ENCODE measurements at places on chromosomes 4 and X. TPM values are rescaled to one million over a fixed set of nuclear protein-coding genes. Genes with fewer than 3 reads are reported as not detected.

The FRG2 gene
- not detected for total RNA-seq

The SHOX gene
- 0.16 TPM for total RNA-seq

The BEND4 gene
- total RNA-seq: not detected

The CCDC110 gene
- 1.5 TPM for total RNA-seq

The FAAH2 gene
- 15.8 TPM for total RNA-seq

The CDKL2 gene
- 2.0 TPM for total RNA-seq

The MAGED4 gene
- total RNA-seq: 0.56 TPM

The DOK7 gene
- total RNA-seq: 11.2 TPM

The OPRPN gene
- not detected for total RNA-seq

DNA sequence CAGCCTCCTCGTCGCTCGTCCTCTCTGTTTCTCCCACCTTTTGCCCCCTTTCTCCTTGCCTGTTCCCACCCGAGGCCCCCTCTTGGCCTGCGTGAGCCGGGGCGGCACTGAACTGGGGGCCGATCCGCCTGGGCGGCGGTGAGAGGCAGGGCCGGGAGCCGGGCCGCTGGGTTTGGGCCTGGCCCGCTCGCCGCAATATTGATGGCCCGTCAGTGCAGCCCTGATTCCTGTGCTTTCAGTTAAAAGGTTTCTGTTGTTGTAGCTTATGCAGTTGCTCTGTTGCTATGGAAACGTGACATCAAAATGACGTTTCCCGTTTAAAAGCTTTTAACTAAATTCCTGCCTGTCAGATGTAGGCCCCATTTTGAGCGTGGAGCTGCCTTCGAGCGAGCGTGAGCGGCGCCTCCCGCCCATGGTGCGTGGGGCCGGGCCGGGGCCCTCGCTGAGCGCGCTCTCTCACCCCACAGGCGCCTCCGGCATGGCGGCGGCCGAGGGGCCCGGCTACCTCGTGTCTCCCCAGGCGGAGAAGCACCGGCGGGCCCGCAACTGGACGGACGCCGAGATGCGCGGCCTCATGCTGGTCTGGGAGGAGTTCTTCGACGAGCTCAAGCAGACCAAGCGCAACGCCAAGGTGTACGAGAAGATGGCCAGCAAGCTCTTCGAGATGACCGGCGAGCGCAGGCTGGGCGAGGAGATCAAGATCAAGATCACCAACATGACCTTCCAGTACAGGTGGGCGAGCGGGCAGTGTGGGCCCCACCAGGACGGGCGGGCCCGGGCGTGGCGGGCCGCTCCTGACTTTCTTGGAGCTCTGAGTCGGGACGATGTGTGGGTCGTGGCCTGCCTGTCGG is at the start of gene MSANTD1:
MSANTD1 (plus strand) TSS at position 349 of the 851 bp plus-strand sequence; CDS start at position 413, 64 bp downstream.
- no peak for DNase-seq

GRCh38 chr4:117768610-117769009 is 265.7 kb upstream of the NDST3 start:
- no peak for DNase-seq

GRCh38 chr4:28228561-28229491 is 1368.2 kb downstream of the STIM2 start:
- no peak for DNase-seq

- no peak for DNase-seq
These were observed 11.2 kb upstream of the TAB3 start for GRCh38 chrX:30900227-30900626.

GRCh38 chrX:130716781-130717413 is 186.1 kb downstream of the ENOX2 start:
- no peak for DNase-seq

GRCh38 chr4:73730292-73730691 is 10.1 kb upstream of the CXCL8 start:
- no peak for DNase-seq

DNA sequence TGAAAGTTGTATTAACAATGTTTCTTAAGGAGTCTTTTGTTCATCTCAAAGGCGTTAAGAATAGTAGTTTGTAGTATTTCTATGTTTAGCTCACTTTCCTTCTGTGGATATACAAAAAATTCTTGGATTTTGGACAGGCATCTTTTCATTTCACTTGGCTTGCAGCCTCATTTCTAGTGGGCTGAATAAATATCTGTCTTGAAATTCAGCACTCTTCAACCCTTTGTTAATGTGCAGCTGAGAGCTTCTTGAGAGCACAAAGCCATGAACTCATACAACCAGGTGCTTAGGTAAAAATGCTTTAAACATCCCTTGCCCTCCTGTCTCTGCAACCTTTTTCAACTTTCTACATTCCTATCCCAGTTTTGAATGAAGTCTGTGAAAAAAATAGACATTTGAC is 1003.2 kb downstream of the C4orf33 start:
- no peak for DNase-seq

GRCh38 chr4:141169391-141169790 is 36.1 kb upstream of the RNF150 start:
- no peak for DNase-seq

DNA sequence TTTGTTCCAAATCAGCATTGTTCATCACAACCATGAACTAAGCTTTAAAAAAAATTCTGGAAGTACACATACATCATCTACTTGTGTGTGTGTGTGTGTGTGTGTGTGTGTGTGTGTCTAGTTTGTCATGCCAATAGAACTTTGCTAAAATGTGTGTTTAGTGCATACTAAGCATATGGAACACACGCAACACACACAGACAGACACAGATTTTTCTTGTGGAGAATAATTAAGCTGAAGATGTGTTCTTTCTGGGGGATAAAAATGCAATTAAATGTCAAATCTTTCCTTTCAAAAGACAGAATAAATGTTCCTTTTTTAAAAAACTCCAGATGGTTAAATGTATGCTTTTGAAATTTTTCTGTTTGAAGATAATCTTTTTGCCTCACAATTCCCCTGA is 530.4 kb upstream of the INTU start:
- DNase-seq: no peak

DNA sequence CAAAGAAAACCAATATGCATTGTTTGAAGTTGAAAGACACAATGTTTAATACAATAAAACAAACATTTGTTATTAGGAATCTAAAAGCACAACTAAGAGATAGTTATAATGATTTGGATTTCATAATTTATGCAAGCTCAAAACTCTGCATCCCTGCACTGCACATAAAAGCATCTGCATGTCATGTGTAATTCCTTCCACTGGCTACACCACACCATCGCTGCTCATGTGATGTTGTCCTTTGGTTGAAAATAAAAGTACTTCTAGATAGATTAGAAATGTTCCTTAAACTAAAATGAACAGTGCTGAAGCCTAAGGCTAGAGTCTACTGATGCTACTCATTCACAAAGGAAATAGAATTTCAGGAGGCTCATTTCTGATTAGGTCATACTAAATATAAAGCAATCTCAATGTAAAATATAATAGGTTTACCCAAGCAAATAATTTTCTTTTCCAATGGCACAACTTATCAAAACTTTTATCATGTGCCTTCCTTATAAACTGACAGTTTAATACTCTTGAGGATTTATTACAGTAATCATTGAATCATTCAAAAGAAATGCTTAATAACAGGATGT is 130.8 kb upstream of the DKK2 start:
- DNase-seq: no peak

DNA sequence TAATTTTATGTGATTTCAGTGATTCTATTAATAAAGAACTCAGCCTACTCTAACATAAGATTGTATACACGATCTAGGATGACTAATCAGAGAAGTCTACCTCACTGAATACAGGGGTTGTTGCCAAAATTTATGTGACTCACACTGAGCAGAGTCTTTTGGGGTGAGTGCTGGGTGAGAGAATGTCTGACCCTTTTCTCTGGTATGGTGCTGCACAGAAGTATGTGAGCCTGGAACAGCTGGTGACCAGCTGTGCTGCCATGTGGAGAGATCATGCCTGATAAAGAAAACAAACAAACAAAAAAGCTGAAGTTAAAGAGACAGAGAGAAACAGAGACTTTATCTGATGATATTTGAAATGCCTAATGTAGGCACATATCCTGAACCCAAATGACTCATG is 618.1 kb upstream of the GRIA3 start:
- no peak for DNase-seq

DNA sequence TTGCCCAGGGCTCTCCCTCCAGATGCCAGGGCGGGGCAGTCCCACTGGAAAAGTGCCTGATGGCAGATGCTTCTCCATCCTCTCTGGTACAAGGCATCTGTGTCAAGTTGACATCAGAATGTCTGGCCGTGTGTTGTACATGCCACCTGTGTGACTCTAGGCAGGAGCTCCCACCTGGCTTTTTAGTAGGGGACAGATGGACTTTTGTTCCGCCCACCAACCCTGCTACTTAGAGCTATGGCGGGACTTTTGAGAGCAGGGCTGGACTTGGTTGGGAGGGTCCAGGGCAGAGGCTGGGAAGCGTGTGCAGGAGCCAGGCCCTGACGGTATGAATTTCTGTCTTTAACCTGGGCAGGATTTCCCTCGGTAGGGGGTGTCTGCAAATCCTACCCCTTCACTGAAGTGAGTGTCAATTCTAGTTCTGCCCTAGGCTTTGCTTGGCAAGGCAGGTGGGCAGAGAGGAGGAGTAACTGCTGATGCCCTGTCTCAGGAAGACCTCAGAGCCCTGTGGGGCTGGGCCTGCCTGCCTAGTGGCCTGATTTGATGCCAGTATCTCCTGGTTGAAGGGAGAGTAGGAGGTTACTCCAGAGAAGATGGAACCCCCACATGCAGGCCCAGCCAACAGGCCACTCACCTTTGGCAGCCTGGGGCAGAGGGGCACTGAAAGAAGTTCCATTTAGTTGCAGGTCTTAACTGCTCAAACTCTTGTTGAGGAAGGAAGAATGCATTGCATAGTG is 99.1 kb downstream of the PJA1 start:
- no peak for DNase-seq

DNA sequence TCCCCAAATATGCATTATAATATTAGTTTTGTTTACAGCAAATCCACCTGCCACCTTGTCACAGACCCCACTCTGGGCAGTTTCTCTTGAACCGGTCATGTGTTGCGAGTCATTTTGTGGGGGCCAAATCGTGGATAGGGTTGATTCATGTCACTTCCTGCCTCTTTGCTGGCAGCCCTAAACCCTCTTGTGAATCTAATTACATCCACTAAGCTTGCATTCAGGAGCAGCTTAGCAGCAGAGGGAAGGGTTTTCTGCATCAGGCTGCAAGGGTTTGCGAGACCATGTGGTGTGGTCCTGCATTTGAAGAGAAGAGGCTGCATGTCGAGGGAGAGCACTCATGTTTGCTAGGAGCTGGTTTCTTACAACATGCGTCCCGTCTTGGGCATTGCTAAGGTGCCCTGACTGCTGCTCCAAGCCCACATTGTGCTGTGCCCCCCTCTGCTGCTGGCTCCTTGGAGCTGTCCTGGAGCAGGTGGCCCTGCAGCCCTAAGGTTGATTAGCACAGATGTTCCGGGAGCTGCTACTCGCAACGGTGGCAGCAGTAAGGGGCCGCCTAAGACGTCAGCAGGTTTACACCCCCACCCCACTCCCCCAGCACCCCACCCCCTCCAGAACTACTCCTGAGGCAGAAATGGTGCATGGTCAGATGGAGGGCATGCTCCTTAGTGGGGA is 88.9 kb upstream of the CLDN34 start:
- DNase-seq: no peak

- no peak for DNase-seq
These were observed 30.0 kb upstream of the APELA start for GRCh38 chr4:164847016-164847415.

- no peak for DNase-seq
These were observed at the start of gene SORCS2 for GRCh38 chr4:7192252-7193029. SORCS2 (plus strand) TSS chr4:7192538.

- DNase-seq: no peak
These were observed 134.8 kb upstream of the PDE5A start for GRCh38 chr4:119763386-119763785.

- DNase-seq: no peak
These were observed 27.3 kb downstream of the BBS12 start for GRCh38 chr4:122759639-122760310.

DNA sequence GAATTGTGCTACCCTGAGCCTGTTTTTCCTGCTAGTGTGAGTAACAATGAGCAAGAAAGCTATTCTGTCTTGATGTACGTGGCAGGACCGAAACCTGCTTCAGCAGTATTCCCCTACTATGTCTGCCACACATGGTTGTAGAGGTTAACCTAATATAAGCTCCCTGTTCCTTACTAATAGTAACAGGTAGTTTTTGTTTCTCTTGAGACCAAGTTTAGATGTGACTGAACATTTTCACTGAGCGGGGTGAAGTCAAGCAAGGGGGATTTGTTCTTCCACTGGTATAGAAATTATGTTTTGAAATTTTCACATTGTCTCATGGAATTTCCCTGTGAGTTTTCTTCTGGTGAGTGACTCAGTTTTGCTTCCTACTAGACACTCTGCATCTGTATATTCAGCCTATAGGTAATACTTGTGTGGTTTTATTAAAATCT is 37.3 kb downstream of the RRAGB start:
- DNase-seq: no peak

- no peak for DNase-seq
These were observed 243.9 kb upstream of the WDFY3 start for GRCh38 chr4:85210353-85210752.

GRCh38 chr4:187276736-187277408 is 553.2 kb upstream of the FAT1 start:
- no peak for DNase-seq

- DNase-seq: no peak
These were observed 123.7 kb downstream of the COX18 start for GRCh38 chr4:72945719-72946336.

DNA sequence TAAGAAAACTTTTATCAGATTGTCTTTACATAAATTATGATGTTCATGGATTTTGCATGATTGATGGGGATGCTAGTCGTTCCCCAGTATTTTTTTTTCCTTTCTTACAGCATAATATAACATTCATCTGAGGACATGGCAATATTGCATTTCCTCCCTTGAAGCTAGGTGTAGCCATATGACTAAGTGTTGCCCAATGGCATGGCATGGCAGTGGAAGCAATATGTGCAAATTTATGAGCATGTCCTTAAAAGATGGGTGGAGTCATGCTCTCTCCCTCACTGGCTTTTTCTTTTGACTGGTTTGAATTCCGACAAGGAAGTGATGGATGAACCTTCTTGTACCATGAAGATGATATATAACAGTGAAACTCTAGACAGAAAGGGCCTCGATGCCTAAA is 96.3 kb downstream of the BANK1 start:
- no peak for DNase-seq

- DNase-seq: no peak
These were observed 22.4 kb downstream of the NEXMIF start for GRCh38 chrX:74902806-74903205.

DNA sequence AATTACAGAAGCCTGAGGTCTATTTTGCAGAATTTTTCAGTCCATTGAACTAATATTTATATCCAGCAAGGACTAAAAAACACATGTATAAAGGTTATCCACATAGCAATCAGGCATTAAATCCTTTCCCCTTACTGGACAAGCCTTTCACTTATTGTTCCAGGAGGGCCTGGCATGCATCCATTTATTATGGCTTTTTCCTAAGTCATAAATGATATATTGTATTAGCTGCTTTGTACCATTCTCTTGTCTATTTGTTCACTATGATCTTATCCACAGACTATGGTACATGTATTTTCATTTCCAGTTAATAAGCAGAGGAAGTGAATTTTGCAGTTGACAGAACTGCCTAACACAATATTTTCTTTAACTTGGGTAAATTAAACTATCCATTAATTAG is 105.4 kb upstream of the ANK2 start:
- DNase-seq: no peak

- no peak for DNase-seq
These were observed 86.0 kb upstream of the NPFFR2 start for GRCh38 chr4:71945791-71946190.
